ENCODE measurements at places on chromosomes 12 and 14.

DNA sequence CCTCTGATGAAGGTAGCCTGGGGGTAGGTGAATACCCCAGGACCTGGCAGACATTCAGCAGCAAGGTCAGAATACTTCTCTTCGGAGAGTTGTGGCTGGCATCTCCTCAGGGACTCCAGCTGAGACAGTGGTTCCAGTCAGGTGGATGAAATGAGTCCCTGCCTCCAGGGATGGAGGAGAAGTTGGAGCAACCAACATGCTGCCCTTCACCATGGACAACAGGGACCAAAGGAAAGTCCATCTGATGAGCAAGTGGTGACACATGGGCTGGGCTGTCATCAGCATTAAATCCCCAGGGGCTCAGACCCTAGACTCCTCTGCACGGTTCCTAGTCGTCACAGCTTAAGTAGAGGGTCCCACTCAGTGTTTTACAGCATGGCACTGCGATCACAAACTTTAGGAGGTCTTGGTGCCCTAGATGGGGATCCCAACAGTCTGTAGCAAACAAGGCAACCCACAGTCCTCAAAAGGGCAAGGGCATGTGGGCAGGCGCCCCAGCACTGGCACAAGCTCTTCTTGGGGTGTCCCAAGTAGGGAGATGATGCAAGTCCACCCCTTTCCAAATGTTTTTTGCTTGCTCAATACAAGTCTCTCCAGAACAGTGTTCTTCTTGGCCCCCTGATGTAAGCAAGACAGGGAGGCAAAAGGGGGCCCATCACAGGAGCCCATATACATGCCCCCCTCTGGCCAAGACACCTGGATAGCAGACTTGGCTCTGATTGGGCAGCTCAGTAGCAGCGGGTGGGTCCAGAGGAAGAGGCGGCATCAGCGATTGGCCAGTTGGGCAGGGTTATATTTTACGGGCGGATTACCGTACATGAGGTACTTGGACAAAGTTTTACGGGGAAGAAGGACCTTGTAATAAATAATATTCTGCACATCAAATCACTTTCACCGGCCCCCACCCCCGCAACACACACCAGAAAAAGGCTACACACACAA is 10.8 kb upstream of the CDH24 start:
- no peak for DNase-seq

DNA sequence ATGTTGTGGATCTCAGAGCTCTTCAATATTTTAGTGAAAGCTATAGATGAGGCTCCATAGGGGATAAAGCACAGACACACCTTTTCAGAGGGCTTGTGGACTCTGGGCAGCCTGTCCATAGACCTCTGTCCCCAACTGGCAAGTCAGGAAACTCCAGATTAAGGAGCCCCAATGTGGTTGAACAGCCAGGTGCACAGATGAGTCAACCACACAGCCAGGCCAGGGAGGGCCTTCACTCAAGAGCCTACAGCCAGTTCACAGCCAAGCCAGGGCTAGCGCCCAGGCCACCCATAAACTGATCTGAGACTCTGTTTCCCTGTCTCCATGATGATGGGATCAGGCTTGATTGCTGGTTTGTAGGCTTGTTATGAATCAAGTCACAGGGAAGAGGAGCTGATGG is 1.0 kb upstream of the BDKRB2 start:
- DNase-seq: no peak

- no peak for DNase-seq
These were observed 3.4 kb downstream of the GPX2 start for GRCh38 chr14:64938972-64939816.

DNA sequence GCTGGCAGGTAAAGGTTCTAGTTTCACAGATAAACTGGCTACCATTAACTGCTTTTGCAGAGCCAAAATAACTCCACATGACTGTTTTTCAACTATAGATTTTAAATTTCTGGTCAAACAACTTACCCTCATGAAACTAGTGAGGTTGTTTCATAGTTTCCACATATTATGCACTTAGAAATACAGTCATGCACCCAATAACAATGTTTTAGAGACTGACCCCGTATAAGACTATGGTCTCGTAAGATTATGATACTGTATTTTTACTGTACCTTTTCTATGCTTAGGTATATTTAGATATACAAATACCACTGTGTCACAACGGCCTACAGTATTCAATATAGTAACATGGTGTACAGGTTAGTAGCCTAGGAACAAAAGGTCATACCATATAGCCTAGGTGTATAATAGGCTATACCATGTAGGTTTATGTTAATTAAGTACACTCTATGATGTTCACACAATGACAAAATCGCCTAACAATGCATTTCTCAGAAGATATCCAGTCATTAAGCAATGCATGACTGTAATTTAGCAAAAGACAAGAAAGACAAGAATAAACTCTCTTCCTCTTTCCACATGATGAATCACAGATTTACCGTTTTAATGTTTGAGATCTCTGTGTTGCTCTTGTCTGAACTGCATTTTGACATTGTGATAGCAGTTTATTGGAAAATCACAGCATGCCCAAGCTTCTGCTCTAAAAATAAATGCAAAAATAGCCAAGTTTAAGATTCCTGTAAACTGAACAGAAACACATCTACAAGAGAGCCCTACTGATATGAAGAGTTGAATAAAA is 17.1 kb downstream of the DICER1 start:
- DNase-seq: no peak

- DNase-seq: no peak
These were observed 91.7 kb downstream of the GALC start for GRCh38 chr14:87901236-87901635.

DNA sequence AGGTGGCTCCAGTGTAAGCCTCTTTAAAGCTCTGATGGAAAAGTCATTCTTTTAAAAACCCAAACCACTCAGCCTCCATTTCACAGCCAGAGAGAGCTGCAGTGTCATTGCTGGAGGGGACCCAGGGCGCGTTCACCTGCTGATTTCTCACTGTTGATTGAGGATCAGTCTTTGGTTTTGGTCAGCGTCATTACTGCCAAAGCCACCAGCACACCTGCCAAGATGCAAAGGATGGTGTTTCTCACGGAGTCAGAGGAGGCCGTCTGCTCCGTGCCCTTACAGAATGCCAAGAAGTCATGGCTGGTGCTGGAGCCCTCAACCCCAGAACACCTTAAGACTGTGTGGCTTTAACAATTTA is 32.8 kb upstream of the BATF start:
- no peak for DNase-seq

Measured in lung (tissue), 17 donors.